Caco-2 (cell line): ENCODE measurements at places on chromosomes 5 and 9. TPM values are rescaled to one million over a fixed set of nuclear protein-coding genes. Genes with fewer than 3 reads are reported as not detected.

- no peaks in the 10 kb centered on the region; the same call in 1 of the 2 replicates for H3K27me3 ChIP-seq
- H3K27ac ChIP-seq: no peak overlapping the region
- no peaks in the 10 kb centered on the region for H3K4me1 ChIP-seq
- no peak overlapping the region for H3K4me3 ChIP-seq
- H3K36me3 ChIP-seq: no peaks in the 10 kb centered on the region; the same call in 1 of the 2 replicates
Measured at GRCh38 chr5:133390416-133391353, 221.7 kb downstream of the FSTL4 start.

DNA sequence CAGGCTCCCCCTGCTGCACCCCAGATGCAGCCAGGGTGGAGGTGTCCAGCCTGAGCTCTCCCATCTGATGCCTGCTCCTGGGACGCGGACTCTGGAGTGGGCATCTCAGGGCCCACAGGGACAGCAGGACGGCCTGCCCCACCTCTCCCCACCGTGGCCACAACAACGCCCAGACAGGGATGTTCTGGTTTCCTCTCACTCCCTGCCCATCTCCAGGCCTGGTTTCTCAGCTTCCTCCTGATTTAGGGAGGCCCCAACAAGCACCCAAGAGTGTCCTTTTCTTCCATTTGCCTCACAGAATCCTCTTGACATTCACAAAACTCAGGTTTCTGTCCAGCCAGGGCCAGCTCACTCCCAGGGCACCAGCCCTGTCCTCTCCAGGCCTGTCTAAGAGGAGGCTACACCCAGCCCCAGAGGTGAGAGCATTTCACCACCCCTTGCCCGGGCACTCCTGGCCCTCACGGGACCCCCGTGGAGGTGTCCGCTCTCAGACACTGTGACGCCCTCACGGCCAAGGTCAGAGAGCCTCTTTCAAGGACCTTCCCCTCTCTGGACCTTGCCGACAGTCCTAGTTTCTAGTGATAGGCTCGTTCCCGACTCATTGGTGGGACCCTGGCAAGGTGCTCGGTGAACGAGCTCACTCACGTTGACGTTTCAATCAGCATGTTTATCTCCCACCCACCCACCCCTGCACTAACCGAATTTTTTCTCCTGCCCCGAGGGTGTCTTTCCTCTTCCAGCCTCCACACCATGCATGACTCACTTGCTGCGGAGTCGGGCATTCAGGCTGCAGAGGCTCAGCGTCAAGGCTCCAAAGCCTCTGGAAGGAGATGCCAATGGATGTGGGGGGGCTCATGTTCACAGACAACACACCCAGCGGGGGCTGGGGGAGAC is 62.0 kb upstream of the UNC5A start:
- no peaks in the 10 kb centered on the region for H3K36me3 ChIP-seq
- no peaks in the 10 kb centered on the region for H3K27me3 ChIP-seq
- no peak for DNase-seq
- no peak overlapping the region for H3K4me3 ChIP-seq

DNA sequence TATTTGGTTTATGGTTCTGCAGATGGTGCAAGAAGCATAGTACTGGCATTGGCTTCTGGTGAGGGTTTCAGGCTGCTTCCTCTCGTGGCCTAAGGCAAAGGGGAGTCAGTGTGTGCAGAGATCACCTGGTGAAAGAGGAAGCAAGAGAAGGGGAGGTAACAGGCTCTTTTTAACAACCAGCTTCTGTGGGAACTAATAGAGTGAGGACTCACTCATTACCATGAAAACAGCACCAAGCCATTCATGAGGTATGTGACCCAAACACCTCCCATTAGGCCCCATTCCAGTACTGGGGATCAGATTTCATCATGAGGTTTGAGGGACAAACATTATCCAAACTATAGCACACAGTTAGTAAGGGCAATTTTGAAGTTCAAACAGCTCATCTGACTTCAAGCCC is 263.5 kb downstream of the TMEM38B start:
- no peak overlapping the region for H3K27ac ChIP-seq
- H3K27me3 ChIP-seq: no peaks in the 10 kb centered on the region
- H3K4me3 ChIP-seq: no peak overlapping the region
- peaks cover 5% of the 10 kb centered on the region; the same call in 1 of the 2 replicates for H3K4me1 ChIP-seq
- DNase-seq: no peak

DNA sequence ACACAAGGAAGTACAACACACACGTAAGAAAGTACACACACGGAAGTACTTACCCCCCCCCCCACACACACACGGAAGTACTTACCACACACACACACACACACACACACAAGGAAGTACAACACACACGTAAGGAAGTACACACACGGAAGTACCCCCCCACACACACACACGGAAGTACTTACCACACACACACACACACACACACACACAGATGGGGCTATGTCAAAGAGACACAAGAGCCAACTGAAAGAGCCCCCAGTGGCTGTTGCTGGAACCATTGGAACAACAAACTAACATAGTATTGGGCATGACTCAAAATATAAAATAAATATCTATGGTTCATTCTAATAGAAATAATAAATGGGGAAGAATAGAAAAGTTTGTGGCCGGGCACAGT is 4.9 kb upstream of the MAPK9 start:
- H3K4me3 ChIP-seq: no peak overlapping the region
- no peaks in the 10 kb centered on the region for H3K27me3 ChIP-seq
- peaks cover 10% of the 10 kb centered on the region for H3K4me1 ChIP-seq

DNA sequence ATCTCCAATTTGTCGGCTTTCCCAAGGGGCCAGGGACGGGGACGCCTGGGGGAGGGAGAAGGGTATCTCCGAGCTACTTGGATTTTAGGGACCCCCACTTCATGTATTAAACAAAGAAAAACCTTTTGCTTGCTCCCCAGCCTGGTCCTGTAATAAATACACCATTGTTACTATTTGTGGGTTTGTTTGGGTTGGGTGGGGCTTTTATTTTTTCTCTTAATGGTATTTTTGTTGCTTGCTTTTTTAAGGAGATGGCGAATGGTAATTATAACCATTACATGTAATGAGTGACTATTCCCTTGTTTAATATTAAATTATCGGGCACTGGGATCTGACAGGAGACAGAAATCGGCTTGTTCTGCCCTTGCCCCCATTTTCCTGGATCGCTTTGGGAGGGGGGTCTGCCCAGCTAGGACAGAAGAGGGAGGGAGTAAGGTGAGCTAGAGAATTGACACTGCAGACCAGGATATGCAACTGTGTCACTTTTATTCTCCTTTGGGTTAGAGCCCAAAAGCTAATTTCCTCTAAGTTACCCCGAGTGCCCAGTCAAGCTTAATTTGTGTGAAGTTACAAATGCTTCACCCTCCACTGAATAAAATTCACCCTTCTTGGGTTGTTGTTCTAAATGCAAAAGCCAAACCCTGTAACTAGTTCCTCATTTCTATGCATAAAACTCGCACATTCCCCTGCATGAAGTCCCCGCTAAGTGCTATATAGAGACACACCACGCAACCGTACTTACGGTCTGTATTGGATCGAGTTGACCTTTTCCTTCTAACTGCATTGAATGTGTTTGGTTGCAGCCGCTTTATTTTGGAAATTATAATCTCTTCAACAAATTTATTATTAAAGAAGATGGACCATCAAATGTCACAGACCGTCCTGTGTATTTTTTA is 1.6 kb upstream of the ZNF608 start:
- H3K4me1 ChIP-seq: peaks cover 54% of the 10 kb centered on the region
- no peaks in the 10 kb centered on the region; the same call in 1 of the 2 replicates for H3K36me3 ChIP-seq
- H3K27ac ChIP-seq: peak overlapping the region; percentile 93
- H3K27me3 ChIP-seq: no peaks in the 10 kb centered on the region
- no peak for DNase-seq

GRCh38 chr9:8605096-8605495 is 805.5 kb upstream of the DMAC1 start:
- no peak overlapping the region for H3K4me3 ChIP-seq
- no peaks in the 10 kb centered on the region for H3K27me3 ChIP-seq
- H3K36me3 ChIP-seq: no peaks in the 10 kb centered on the region
- no peak overlapping the region for H3K27ac ChIP-seq
- H3K4me1 ChIP-seq: no peaks in the 10 kb centered on the region

GRCh38 chr5:2749514-2750025 is 1.9 kb downstream of the IRX2 start:
- peaks cover 10% of the 10 kb centered on the region; the same call in 1 of the 2 replicates for H3K4me1 ChIP-seq
- DNase-seq: no peak

GRCh38 chr5:59188419-59189225 is 605.7 kb downstream of the RAB3C start:
- H3K4me3 ChIP-seq: no peak overlapping the region; the same call in 1 of the 2 replicates
- no peaks in the 10 kb centered on the region for H3K36me3 ChIP-seq
- peak; percentile 72 for DNase-seq
- H3K27ac ChIP-seq: no peak overlapping the region

- H3K4me1 ChIP-seq: no peaks in the 10 kb centered on the region
- H3K4me3 ChIP-seq: no peak overlapping the region
- H3K27ac ChIP-seq: no peak overlapping the region
- H3K27me3 ChIP-seq: no peaks in the 10 kb centered on the region
- DNase-seq: no peak
- H3K36me3 ChIP-seq: no peaks in the 10 kb centered on the region
Measured at GRCh38 chr5:118875131-118875530, 113.2 kb downstream of the DTWD2 start.

DNA sequence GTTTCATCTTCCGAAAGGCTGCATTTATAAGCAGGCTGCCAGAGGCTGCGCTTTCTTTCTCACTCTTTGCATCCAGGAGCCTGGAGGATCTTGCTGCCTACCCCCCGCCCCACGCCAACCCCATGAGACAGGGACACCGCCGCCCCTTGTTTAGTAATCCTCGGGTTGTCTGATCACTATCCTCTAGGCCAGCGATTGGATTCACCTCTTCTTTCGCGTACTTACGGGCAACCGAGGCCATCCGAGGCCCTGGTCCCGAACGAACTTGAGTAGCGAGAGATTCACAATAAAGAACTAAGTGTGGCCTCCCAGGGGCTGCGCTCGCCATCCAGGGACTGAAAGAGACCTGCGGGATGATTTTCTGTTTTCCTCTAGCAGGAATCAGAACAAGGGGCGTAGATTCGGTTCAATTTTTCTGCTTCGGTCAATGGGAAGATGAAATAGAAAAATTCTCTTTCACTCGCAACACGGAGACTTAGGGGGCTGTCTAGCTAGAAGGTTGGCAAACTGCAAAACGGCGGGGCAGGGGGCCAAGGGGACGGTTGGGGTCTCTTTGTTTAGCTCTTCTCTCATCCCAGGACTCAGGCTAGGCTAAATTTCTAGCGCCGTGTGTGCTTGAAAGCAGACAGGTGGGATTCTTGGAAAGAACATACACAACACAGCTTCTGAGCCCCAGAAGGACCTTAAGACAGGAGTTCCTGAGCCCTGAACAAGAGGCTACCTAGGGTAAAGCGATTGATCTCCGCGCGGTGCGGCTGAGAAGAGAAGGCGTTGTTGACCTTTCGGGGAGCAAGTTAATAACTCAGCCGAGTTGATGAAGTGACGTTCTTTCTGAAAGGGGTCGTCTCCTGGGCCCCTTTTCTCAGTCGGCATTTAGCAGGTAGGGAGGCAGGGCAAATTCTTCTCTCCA is 5.8 kb upstream of the ISL1 start:
- no peaks in the 10 kb centered on the region; the same call in 1 of the 2 replicates for H3K27me3 ChIP-seq
- no peak overlapping the region for H3K27ac ChIP-seq
- no peak overlapping the region for H3K4me3 ChIP-seq
- no peak for DNase-seq
- no peaks in the 10 kb centered on the region for H3K36me3 ChIP-seq

- no peak overlapping the region for H3K4me3 ChIP-seq
- H3K27me3 ChIP-seq: no peaks in the 10 kb centered on the region
- peaks cover 2% of the 10 kb centered on the region; the same call in 1 of the 2 replicates for H3K36me3 ChIP-seq
- H3K27ac ChIP-seq: no peak overlapping the region
- peaks cover 39% of the 10 kb centered on the region for H3K4me1 ChIP-seq
- DNase-seq: peak; percentile 38
Measured at GRCh38 chr5:60668686-60669304, 31.2 kb downstream of the DEPDC1B start.

DNA sequence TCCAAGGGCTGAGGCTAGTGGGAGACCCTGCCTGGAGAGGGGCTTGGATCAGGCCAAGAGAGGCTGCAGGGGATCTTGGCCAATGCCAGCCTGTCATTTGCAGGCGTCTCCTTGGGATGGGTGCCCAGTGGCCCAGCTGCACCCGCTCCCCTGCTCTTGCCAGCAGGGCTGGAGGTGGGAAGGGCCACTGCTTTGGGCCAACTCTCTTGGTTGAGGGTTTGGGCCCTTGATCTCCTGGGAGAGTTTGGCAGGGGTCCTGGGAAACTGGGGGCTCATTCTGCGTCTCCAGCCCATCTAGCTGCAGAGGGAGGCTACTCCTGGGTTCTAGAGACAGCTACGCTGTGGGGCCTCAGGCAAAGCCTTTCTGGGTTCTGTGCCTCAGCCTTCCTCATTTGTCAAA is 10.5 kb downstream of the PSD2 start:
- no peaks in the 10 kb centered on the region; the same call in 1 of the 2 replicates for H3K27me3 ChIP-seq
- H3K4me3 ChIP-seq: no peak overlapping the region
- H3K27ac ChIP-seq: no peak overlapping the region
- DNase-seq: no peak
- H3K36me3 ChIP-seq: no peaks in the 10 kb centered on the region
- no peaks in the 10 kb centered on the region for H3K4me1 ChIP-seq

GRCh38 chr5:139138809-139139208 is 59.4 kb downstream of the SIL1 start:
- no peaks in the 10 kb centered on the region for H3K27me3 ChIP-seq
- no peak overlapping the region for H3K4me3 ChIP-seq
- H3K27ac ChIP-seq: no peak overlapping the region
- no peak for DNase-seq
- no peaks in the 10 kb centered on the region for H3K4me1 ChIP-seq

DNA sequence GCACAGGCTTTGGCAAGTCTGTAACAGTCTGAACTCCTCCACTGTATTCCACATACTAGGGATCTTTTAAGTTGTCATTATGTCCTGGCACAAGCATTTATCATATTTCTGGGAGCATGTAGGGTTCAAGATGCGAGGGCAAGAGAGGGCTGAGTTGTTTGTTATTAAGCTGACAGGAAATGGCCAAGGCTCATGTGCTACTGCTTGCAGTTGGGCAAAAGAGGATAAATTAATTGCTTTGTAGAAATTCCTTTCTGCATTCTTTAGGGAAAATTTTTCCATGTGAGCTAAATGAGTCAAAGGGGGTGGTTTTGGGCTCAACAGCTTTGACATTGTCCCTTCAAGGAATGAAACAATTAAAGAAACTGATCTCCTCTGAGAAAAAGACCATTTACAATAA is 35.4 kb downstream of the DOCK8 start:
- H3K36me3 ChIP-seq: no peaks in the 10 kb centered on the region
- no peak for DNase-seq
- no peaks in the 10 kb centered on the region for H3K4me1 ChIP-seq
- no peak overlapping the region for H3K27ac ChIP-seq
- H3K4me3 ChIP-seq: no peak overlapping the region

Gene TAF11L10
- total RNA-seq: not detected in 2 replicates

Gene PCDHA5
- not detected in 2 replicates for total RNA-seq

Gene DEPDC1B
- total RNA-seq: 44.9 and 46.7 TPM in 2 replicates

Gene BHMT
- total RNA-seq: not detected in 2 replicates

Gene DPP7
- total RNA-seq: 230 and 247 TPM in 2 replicates

Gene ELOVL7
- total RNA-seq: 16.4 and 19.1 TPM in 2 replicates

Gene GARIN3
- not detected in 2 replicates for total RNA-seq

Gene NKD2
- total RNA-seq: 13.6 and 17.7 TPM in 2 replicates

Gene ORM1
- 18.3 and 27.5 TPM in 2 replicates for total RNA-seq

Gene FAXDC2
- total RNA-seq: 0.95 and 1.6 TPM in 2 replicates
